ENCODE measurements at places on chromosomes 1 and 21.
A peak's percentile ranks its signal among the peaks of the same experiment; 100 is the strongest.

DNA sequence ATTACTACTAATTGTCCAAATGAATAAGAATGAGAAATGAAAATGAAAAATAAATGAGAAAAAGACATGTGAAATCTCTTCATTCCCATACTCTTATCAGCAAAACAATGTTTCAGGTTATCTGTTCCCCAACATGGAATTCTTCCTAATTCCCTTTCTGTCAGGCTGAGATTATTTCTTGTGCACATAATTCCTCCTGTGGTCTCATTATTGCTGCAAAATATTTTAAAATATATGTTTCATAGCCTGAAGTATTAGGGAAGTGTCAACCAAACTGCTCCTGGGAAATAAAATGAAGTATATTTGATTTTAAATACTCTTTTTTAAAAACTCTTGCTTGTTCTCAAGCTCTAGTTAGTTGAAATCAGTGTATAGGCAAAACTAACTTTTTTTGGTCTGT, 314.9 kb downstream of the USP25 start:
- no peak for DNase-seq

GRCh38 chr1:14862114-14862771, 263.8 kb downstream of the KAZN start:
- DNase-seq = no peak

DNA sequence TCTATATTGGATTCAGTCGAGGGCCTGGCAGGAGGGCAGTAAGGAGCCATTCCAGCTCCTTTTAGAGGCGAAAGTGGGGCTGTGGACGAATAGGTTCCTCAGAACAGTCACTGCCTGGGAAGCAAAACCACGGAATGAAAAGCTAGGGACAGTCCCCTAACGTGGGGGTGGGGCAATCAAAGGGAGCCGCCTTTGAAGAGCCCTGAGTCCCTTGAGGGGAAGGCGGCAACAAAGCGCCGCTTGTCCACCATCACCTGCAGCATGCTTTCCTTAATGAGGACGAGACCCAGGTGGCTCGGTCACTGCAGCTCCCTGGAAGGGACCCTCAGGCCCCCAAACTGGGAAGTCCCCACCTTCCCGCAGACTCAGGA, 184.7 kb downstream of the ETS2 start:
- peak; percentile 68 for DNase-seq

- no peak for DNase-seq
These were observed 6.3 kb upstream of the FNBP1L start for GRCh38 chr1:93441589-93441988.

DNA sequence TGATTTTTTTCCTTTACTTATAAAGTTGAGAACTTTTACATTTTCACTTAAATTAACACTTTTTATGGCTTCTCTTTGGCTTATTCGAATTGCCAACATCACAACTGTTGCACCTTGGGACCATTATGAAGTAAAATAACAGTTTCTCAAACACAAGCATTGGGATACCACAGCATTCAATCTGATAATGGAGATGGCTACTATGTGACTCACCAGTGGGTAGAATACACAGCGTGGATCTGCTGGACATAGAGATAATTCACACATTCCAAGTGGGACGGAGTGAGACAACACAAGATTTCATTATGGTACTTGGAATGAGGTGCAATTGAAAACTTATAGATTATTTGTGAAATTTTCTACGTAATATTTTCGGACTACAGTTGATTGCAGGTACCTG, 68.0 kb downstream of the ADAMTS1 start:
- DNase-seq = no peak

- peak; percentile 90 for DNase-seq
These were observed 504.2 kb downstream of the SMYD3 start for GRCh38 chr1:246002725-246003441.

DNA sequence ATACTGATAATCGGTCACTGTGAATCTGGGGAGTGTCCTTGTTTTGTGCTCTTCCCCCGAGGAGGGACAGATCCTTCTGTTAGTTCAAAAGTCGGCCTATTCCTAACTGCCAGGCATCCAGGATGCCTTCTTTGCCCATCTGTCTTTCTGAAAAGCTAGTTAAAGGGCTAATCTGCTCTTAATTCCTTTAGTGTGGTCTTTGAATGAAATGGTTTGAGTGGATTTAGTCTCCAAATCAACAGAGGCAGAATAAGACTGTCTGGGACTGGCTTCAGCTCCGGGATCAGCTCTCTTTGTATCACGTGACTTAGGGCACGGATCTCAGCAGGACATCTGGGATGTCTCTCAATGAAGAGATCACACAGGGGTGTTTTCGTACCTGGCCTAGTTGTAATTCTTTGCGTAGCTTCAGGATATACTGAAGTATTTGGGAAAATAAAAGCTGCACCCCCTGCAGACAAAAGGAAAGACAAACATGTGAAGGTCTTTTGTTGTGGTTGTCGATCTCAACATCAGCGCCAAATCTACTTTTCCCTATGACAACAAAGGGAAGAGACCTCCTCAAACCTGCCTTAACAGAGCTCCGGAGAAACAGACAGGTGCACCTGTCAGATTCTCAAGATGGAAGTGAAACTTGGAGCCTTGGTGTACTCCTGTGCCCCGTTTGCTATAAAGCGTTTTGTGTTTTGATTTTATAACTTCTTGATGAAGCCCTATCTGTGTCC, 97.9 kb downstream of the ERG start:
- no peak for DNase-seq

GRCh38 chr21:38897532-38898421, 92.0 kb downstream of the ETS2 start:
- DNase-seq = no peak

DNA sequence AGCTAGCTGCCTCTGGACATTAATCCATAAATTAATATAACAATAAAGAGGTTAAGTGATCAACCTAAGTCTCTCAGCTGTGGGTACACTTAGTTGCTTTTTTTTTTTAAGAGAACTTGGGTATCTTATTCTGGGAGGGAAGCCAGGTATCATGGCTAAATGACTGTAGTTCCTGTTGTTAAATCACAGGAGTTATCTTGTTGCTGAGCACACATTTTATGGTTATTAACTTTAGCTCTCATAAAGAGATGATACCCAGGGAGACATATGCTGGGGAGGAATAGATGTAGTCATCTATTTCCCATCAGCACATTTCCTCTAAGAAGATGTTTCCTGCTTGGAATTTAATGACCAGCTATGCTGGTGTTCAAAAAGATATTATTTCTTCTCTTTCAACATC, 227.8 kb downstream of the PTGER3 start:
- DNase-seq = no peak

GRCh38 chr1:30014031-30014430, 709.4 kb downstream of the MATN1 start:
- DNase-seq = peak; percentile 43

GRCh38 chr1:162660574-162660973, 28.3 kb downstream of the DDR2 start:
- DNase-seq = no peak

DNA sequence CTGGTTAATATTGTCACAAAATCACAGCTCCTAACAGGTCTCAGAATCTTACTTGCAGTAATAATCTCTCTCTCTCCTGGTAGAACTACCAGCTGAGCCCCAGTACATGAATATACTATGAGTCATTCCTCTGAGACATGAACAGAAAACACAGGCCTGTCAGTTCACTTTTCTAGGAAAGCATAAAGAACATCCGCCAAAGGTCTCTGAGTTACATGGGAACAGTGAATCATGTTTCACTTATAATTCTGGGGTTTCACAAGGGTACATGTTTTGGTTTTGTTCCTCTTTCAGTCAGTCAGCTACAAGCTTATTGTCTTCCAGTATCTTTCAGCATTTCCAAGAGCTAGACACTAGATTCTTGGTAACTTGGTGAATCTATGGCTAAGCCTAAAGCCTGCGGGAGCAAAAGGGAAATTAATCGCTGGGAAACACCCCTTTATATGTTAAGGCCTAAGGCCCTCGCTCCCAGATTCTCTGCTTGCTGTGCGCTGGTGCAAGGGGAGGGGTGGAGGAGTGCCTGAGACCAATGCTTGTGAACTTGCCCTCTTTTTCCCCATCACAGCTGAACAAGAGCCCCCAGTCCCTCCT, 31.7 kb downstream of the IFNGR2 start:
- no peak for DNase-seq

DNA sequence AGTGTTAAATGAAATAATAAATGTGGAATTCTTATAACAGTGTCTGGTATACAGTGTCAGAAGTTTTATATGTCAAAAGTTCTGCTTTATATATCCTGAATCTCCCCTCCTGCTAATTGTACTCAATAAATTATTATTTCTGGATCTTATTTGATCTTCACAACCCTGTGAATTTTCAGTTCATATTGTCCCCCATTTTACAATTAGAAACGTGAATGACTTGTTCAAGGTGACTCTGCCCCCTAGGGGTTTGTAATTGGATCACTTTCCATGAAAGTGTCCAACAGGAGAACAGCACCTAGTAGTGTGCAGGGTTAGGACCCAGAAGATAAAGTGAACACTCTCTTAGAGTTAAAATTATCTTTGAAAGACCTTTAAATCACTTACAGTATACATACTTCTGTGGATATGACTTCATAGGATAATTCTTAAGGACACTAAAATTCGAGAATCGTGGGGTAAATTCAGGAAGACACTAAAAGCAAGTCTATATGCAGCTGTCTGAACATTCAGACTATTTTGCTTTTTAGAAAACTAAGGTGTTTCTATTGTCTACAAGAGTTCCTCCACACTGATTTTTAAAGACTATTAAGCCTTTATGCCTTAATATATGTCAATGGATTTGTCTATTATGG, 4.5 kb upstream of the DDR2 start:
- no peak for DNase-seq

DNA sequence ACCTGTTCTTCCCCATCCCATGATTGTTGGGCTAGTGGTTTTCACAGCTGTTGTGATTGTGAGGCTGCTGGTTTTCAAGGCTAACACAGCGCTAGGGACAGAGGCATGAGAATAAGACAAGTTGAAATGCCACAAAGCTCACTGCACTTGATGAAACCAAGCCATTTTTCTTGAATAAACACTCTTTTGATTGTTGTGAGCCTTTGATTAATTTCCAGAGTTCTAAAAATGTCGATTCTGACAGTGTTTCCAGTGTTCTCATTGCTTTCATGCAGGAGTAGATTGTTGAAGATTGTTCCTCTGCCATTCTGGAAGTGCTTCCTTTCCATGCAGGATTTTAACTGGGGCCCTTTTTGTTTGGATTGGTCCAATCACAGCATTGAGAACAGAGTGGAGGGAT, 134.9 kb upstream of the GRIK3 start:
- no peak for DNase-seq

DNA sequence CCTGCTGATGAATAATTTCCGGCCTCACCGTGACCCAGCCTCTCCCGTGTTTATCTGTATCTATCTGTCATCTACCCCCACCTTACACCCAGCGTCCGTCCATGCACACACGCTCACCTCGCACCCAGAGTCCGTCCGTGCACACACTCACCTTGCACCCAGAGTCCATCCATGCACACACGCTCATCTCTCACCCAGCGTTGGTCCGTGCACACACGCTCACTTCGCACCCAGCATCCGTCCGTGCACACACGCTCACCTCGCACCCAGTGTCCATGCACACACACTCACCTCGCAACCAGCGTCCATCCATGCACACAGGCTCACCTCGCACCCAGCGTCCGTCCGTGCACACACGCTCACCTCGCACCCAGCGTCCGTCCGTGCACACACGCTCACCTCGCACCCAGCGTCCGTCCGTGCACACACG, 25.0 kb upstream of the COL18A1 start:
- peak; percentile 36 for DNase-seq
